ENCODE measurements at places on chromosomes 7 and 10. TPM values are rescaled to one million over a fixed set of nuclear protein-coding genes. Genes with fewer than 3 reads are reported as not detected.

The HMX3 gene
- total RNA-seq, result not detected

DNA sequence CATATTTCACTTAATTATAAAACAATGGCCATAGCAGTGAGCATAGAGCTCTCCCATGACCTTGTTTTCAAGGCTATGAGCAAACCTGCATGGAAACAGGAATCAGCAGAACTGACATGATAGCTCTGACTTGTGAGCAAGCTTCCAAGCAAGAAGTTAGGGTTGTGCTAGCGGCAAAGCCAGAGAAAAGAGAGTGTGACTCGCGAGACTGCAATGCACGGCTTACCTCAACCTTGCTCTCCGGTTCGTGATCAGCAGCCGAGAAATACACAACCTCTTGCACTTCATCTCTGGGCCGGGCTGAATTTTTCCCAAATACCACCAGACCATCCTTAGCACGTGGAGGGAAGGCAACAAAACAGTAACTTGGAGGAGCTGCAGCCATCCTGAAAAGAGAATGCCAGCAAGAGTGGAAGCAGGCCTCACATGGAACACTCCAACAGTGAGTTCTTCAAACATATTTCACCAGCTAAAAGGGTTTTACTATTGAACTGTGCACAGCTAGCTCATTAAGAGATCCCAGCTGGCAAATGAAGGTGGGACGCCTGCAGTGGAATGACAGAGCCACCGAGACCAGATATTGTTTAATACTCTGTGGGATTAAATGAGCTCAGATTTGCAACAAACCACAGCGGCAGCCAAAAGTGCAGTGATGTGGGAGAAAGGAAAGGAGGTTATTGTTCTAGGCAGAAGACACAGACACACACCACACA is 20.8 kb downstream of the SCRN1 start:
- DNase-seq, result no peak

The MRC1 gene
- total RNA-seq, result 130 TPM

- no peak for DNase-seq
Observed at GRCh38 chr7:149790754-149791360, 17.5 kb upstream of the ZNF467 start.

The SFTPA1 gene
- total RNA-seq, result not detected

DNA sequence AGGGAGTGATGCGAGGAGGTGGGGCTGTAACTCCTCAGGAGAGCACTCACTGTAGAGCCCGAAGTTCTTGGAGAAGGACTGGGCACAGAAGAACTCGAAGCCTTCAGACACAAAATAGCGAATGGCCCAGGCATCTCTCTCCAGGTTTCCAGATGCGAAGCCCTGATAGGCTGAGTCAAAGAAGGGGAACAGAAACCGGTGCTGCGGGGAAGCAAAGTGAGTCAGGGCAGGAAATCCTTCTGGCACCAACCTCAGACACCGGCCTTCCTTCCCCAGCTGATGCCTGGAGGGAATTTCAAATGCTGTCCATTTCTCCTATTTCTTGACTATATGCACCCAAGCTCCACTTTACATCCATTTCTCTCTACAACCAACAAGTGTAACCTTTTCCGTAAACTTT is 26.8 kb downstream of the GOT1 start:
- no peak for DNase-seq

- DNase-seq, result no peak
Observed at GRCh38 chr10:47396311-47396717, 12.2 kb upstream of the ZNF488 start.

The MSS51 gene
- 1.6 TPM for total RNA-seq

The PLXNA4 gene
- 37.1 TPM for total RNA-seq

- no peak for DNase-seq
Observed at GRCh38 chr10:124078714-124079113, 14.7 kb downstream of the CHST15 start.

All from omental fat pad (tissue), 4 donors.